Right renal cortex interstitium (tissue), 3 donors: ENCODE measurements at places on chromosomes 6 and 20. TPM values are rescaled to one million over a fixed set of nuclear protein-coding genes. Genes with fewer than 3 reads are reported as not detected.

- no peak for DNase-seq
These were observed 58.2 kb upstream of the TRAF3IP2 start for GRCh38 chr6:111663692-111664564.

GRCh38 chr6:151027936-151028838 lies 162.7 kb downstream of the MTHFD1L start:
- DNase-seq: no peak

- DNase-seq: no peak
These were observed 63.9 kb upstream of the MCHR2 start for GRCh38 chr6:100057941-100058340.

LTV1 gene
- polyA plus RNA-seq: 48.5 TPM

EYS gene
- polyA plus RNA-seq: 0.65 TPM

PDE10A gene
- polyA plus RNA-seq: 19.9 TPM
